ENCODE measurements at places on chromosomes 1 and 21.

- peak; percentile 58 for DNase-seq
These were observed 833 bp upstream of the RCOR3 start for GRCh38 chr1:211258310-211258755.

- DNase-seq = no peak
These were observed 2.6 kb upstream of the HDAC1 start for GRCh38 chr1:32289256-32289655.

- DNase-seq = no peak
These were observed 586 bp downstream of the CHI3L2 start for GRCh38 chr1:111227851-111228747.

GRCh38 chr1:95850165-95850649, 616.2 kb downstream of the RWDD3 start:
- DNase-seq = no peak

- no peak for DNase-seq
These were observed 30.4 kb downstream of the TMEM63A start for GRCh38 chr1:225851805-225852204.

DNA sequence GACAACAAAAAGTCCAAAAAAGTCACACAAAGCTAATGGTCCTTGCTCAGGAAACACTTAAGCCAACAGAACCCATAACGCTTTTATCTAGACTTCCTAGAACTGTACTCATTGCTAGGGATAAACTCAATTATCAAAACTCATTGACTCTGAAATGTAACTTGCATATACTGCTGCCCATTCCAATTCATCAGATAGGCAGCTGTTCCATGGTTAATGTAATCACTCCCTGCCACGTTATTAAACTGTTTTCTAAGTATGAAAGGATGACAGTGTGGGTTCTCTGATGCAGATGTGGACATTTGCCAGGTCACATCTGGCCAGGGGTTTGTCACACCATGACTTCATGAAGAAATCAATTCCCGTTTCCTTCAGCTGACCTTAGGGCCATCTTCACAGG, 30.3 kb upstream of the DNAJC11 start:
- no peak for DNase-seq

DNA sequence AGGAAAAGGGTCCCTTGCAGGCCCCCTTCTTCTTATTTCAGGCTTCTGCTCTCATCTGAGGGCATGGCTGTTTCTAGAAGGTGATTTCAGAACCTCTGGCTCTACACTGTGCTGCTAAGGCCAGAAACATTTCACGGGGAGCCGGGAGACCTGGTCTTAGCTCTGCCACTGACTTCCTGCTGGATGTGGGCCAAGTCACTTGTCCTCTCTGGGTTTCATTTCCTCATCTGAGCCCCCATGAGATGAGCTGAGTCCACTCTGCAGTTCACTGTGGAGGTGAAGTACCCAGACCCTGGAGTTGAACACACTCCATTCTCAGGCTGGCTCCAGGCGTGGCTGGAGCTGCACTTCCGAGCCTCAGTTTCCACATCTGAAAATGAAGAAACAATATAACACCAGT, 2.1 kb downstream of the PADI1 start:
- DNase-seq = no peak

DNA sequence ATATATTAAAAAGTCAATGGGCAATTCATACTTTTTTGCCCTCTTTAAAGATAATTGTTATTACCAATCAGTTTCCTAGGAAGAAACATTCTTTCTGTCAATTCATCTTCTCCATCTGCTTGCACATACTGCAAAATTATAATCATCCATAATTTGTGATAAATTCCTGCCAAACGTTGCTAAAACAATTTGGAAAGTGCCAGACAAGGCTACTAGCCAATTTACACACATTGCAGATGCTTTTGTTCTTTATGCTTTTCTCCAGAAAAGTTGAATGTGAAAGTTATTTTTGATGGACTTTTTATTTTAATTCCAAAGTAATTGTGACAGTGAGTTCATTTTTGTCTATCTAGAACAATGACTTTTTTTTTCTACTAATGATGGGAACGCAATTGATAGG, 992.8 kb upstream of the ADGRL2 start:
- DNase-seq = no peak

GRCh38 chr1:111099289-111099688, 40.6 kb downstream of the DRAM2 start:
- DNase-seq = no peak

- DNase-seq = no peak
These were observed 227.0 kb downstream of the PBX1 start for GRCh38 chr1:164785841-164786534.

DNA sequence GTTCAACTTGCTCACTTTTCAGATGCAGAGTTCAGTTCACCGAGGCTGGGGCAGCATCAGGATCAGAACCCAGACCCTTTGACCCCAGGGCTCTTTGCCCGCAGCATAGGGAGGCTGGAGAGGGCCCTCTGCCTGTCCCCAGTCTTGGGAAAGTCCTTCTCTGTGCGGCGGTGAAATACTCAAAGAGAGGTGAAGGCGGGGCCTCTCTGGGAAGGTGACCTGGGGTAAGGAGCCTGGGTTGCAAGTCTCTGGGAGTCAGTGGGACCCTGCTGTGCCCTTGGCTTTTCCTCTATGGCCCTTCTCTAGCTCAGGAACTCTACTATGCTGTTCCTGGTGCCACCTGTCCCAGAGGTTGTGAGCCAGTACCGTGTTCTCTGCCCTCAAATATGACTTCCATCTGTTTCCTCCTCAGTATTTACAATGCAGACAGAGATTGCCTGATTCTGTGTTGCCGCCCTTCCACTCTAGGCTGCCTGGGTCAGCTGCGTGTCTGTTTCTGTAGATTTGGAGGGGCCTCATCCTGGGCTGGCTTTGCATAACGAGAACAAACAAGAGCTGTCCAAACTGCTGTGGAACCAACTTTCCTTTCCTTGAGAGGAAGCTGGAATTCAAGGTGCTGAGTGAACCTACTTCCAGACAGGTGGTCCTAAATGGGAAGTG, 18.7 kb upstream of the ZBTB21 start:
- DNase-seq = no peak

GRCh38 chr1:20626524-20626923, 6.7 kb upstream of the PINK1 start:
- DNase-seq = no peak

- DNase-seq = no peak
These were observed 44.6 kb downstream of the ZFYVE9 start for GRCh38 chr1:52186449-52186848.

DNA sequence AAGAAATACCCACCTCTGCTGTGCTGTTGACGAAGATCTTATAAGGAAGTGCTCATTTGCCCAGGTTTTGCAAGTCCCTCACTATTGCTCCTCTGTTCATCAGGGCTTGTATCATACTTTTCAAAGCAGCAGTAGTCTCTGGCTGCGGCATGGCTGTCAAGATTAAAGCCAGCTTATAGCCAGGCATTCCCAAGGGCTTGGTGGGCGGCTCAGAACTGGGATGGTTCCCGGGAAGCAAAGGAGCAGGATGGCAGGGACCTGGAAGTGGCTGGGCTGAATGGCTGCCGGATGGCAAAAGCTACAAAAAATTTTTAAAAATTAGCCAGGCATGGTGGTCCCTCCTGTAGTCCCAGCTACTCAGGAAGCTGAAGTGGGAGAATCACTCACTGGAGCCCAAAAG, 16.7 kb upstream of the SH3BGRL3 start:
- no peak for DNase-seq

DNA sequence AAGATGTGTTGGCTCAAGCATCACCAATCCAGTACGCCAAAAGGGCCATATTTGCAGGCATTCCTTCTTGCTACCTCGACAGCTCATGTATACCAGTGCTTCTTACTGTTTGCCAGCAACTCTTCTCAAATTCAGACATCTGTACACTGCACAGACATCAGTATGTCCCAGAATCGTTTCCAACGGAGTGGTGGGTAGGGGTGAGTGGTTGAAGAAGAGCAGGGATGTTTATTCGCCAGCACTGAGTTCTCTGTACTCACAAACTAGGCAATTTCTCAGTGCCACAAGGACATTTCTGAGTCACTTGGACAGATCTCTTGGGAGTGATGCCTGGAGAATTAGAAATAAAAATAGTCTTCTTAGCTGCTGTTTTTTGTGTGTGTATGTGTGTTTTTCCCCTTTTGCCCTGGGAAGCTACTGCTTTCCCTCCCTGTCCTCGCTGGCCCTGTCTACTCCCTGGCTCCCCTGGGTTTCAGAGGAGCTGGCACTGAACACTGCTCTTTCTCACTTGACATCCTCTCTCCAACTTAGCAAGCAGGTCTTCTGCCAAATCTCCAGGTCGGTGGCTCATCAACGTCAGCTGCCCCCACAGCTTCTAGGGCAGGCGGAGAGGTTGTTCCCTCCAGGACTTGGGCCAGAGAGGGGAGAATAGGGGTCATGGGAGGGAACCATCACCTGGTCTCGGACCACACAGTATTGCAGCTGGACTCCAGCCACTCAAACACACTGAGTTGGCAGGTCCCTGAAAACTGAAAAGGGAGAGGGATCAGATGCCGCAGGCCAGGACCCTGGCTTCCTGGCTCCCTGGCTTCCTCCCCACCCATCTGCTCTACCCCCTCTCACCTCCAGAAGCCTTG, 90.5 kb downstream of the NMNAT2 start:
- no peak for DNase-seq

DNA sequence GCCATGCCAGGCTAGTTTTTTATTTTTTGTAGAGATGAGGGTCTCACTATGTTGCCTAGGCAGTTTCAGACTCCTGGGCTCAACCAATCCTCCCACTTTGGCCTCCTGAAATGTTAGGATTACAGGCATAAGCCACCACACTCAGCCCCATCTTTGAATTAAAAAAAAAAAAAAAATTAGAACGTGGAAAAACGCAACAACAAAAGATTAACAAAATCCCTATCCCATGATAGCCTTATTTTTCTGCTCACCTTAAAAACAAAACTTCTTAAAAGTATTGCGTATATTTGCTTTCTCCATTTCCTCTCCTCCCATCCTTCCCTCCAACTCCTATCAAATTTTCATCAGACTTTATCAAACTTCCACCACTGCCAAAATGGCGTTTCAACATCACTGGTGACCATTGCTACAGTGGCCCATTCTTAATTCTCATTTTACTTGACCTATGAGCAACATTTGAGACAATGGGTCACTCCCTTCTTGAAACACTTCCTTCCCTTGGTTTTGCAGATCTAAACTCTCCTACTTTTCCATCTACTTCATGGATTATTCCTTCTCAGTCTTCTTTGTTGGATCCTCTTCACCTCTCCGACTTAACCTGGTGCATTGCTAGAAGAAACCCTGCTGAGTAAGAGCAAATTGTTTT, 579 bp upstream of the ZNF684 start:
- no peak for DNase-seq

- no peak for DNase-seq
These were observed 11.9 kb downstream of the PACC1 start for GRCh38 chr1:212402666-212403321.

GRCh38 chr1:226589008-226589733, 40.6 kb downstream of the STUM start:
- no peak for DNase-seq

DNA sequence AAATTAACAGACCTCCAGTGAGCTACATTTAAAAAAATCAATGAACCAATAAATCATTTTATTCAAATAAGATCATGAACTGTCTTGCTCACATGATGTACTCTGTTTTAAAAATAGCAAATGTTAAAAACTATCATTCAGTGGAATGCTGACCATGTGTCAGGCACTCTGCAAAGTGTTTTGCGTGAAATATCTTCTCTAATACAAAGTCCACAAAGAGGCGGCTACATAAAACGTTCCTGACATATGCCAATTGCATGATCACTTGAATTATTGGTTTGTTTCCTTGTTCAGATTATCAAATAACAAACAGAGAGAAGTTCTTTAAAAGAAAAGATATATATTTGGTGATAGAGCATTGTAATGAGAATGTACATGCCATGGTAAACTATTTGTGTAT, 10.7 kb downstream of the FMO2 start:
- no peak for DNase-seq

GRCh38 chr21:32712043-32712442, 15.8 kb downstream of the SYNJ1 start:
- no peak for DNase-seq

GRCh38 chr21:25313829-25314228, 293.5 kb downstream of the MRPL39 start:
- no peak for DNase-seq

DNA sequence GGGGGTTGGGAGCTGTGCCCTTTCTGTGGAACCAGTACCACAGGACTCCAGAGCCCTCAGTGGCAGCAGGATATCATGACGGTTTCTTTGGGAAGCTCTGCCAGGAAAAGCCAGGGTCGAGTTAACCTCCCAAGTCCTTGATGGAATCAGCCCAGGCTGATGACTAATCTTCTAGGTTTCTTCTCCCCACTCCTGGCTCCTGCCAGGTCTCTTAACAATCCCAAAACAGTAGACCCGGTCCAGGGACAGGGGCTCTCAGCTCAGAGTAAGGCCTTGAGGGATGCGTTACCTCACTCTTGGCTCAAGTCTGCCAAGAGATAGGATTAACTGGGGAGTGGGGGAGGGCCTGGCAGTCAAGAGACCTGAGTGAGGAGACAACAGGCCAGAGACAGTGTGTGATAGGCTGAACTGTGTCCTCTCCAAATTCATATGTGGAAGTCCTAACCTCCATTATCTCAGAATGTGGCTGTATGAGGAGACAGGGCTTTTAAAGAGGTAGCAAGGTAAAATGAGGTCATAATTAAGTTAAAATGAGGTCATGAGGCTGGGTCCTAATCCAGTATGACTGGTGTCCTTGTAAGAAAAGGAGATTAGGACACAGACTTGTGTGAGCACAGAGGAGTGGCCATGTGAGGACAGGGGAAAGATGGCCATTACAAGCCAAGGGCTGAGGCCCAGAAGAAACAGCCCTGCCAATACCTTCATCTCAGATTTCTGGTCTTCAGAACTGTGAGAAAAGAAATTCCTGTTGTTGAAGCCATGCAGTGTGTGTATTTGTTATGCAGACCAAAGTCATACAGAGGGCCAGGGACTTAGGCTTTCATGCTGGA, 95.0 kb downstream of the BEND5 start:
- no peak for DNase-seq

DNA sequence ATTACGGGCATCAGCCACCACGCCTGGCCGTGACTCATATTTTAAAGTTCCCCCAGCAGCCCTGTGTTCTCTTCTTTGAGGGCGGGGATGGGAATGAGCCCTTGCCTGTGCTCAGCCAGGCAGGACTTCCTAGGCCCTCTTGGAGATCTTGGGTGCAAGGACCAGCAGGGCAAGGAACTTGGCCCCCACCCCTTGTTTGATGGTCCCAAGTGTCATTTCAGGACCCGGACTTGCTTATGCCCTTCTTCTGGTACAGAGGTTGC, 9.3 kb downstream of the RASSF5 start:
- no peak for DNase-seq

GRCh38 chr21:20943561-20943997, 54.6 kb upstream of the NCAM2 start:
- no peak for DNase-seq

DNA sequence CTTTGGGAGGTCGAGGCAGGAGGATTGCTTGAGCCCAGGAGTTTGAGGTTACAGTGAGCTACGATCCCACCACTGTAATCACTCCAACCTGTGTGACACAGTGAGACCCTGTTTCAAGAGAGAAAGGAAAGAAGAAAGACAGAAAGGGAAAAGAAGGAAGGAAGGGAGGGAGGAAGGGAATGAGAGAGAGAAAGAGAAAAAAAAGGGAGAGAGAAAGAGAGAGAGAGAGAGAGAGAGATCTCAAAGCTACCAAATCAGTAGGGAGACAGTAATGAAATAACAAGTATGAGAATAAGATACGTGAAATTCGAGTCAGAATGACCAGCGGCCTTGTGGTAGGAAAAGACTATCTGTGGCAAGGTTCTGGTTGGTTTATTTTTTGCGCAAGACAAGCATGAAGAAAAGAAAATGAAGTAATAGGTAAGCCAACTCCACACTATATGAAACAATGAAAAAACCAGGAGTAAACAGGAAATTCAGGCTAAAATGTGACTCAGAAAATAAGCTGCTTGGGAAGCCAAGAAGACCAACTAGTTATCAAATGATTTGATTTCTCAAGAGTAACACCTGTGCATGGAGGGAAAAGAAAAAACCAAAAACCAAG, 8.9 kb downstream of the MTF1 start:
- no peak for DNase-seq

Data from activated naive CD4-positive, alpha-beta T cell (primary cell).